ENCODE measurements at places on chromosomes 5 and 9.
A peak's percentile ranks its signal among the peaks of the same experiment; 100 is the strongest.

- no peak for ATAC-seq
These were observed 70.8 kb upstream of the EGFLAM start for GRCh38 chr5:38187532-38187931.

- ATAC-seq, result no peak
These were observed 3.2 kb downstream of the THG1L start for GRCh38 chr5:157734436-157734835.

DNA sequence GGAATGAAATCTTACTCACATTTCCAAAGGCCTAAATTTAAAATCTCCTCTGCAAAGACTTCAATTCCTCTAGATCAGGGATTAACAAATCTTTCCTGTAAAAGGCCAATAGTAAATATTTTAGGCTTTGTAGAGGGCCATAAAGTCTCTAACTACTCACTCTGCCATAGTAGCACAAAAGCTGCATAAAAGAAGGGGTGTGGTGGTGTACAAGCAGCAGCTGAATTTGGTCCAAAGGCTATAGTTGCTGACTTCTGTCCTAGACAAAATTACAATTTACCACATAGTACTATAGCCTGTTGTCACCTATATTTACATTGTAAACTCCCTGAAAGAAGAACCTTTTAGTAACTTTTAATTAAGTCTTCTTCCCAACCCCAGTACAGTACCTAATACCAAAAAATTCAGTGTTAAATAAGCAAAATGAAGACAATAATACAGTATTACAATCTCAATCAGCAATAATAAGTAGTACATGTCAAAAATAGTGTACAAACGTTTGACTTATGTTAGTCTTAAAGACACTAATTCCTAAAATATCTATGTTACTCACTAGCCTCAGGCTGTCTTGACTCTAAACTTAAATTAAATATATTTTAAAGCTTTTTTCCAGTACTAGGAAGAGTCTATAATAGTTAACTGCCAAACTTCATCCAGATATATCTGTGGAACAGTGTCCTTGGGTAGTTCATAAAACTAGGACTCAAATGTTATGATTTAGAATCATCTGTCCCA lies 6.9 kb downstream of the CETN3 start:
- no peak for ATAC-seq

GRCh38 chr5:177595026-177595585 lies 3.1 kb downstream of the TMED9 start:
- ATAC-seq, result no peak

- ATAC-seq, result no peak
These were observed 128.2 kb upstream of the IRX2 start for GRCh38 chr5:2879701-2880100.

DNA sequence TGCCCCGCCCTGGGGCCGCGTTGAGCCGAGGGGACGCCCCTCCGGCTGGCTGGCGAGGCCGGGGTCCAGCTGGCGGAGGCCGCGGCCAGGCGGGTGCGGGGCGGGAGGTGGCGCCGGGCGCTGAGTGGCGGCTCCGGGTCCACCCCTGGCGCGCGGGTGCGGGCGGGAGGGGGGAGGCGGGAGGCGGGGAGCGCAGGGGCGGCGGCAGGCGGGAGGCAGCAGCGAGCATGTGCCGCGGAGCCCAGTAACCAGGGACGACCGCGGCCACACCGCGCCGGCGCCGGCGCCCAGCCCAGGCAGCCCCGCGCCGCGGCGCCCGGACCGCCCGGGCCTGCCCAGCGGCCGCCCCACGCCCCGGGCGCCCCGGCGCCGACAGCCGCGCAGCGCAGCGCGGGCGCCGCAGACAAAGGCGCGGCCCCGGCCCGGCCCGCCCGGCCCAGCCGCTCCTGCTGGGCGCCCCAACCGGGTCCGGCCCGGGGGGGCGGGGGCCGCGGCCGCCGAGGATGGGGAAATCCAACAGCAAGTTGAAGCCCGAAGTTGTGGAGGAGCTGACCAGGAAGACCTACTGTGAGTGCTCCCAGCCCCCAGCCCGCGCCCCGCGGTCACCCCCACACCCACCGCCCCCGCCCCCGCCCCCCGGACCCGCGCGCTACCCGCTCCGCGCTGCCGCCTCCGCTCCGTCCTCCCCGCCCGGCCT lies at the start of gene NCS1:
TSS of gene NCS1 (plus strand) at position 244 of the 697 bp plus-strand sequence. CDS start at position 504, 260 bp downstream.
- peak; percentile 75 for ATAC-seq

DNA sequence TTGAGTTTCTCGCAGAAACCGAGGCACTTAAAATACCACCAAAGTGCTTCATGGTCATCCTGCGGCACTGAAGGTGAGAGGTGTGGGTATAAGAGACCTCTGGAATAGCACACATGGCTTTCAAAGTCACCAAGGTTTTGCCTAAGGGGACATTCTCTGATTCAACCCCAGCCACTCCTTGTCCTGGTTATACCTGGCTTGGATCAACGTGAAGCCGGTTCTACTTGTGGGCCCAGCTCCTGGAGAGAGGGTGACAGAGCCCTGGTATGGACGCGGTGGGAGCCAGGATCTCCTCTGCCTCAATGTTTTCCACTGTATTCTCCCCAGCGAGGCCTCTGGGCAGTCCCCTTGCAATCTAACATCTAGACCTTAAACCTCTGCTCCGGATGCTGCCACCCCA lies 132.0 kb downstream of the FSTL4 start:
- no peak for ATAC-seq

GRCh38 chr5:16546732-16547131 lies 70.1 kb downstream of the RETREG1 start:
- ATAC-seq, result no peak

DNA sequence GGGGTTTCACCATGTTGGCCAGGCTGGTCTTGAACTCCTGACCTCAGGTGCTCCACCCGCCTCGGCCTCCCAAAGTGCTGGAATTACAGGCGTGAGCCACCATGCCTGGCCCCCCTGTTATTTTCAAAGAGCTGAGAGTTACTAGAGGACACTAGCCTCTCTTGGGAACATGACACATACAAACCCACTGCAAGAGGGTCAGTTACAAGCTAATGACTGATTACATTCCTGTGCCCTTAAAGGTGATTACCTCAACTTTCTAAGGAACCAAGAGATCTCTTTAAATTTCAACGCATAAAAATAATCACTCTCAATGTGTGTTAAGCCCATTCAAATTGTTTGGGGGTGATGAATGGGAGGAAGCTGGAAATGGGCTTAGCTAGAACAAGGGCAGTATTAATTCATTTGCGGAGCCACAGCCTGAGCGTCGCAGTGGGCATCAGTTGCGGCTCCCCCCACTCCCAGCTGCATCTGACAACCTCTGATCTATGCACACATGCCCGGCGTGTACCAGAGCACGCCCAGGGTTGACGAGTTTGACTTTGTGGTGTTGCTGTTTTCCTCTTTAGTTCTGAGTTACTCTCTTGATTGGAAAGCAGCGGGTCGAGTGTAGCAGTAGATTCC lies 146.9 kb downstream of the GOLPH3 start:
- ATAC-seq, result no peak

DNA sequence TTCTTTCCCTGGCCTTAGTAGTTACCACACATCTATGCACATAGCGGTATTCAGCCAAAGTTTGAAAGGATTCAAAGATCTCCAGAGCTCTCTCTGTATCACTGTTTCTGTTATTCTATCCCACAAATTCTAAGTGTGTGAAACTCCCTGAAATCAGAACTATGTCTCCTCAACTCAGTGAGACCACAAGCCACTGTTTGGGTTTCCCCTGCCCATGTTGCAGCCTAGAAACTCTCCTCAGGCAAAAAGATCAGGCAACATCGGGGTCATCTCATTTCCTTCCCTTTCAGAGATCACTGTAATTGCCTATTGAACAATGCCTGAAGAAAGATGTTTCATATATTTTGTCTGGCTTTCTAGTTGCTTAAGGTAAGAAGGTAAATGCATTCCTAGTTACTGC lies 135.6 kb downstream of the TMC1 start:
- no peak for ATAC-seq

- no peak for ATAC-seq
These were observed 75.3 kb downstream of the PTBP3 start for GRCh38 chr9:112258106-112258505.

DNA sequence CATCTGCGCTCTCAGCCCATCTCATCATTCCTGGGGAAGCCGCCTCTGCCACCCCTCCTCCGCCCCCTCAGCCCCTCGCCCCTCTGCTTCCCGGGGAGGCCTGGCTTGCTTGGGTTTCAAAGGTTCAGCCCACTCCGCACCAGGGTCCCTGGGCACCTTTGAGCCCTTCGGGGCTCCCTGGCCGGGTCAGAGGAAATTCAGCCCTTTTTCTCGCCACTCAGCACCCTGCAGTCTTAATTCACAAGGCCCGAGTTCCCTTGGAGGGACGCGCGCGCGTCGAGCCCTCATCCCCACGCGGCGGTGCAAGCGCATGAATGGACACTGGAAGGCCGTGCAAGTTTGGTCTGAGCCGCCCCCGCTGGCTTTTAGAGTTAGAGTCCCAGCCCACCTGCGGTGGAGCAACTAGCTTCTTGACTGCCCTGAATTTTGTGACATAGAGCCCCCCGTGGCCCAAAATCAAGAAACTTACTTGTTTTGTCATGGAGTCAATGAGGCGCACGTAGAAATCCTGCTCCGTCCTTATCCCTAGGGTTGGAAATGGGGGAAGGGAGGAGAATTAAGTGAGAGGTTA lies 4.5 kb downstream of the EBF1 start:
- ATAC-seq, result no peak

GRCh38 chr9:105414947-105415661 lies 32.7 kb upstream of the FSD1L start:
- peak; percentile 63 for ATAC-seq

DNA sequence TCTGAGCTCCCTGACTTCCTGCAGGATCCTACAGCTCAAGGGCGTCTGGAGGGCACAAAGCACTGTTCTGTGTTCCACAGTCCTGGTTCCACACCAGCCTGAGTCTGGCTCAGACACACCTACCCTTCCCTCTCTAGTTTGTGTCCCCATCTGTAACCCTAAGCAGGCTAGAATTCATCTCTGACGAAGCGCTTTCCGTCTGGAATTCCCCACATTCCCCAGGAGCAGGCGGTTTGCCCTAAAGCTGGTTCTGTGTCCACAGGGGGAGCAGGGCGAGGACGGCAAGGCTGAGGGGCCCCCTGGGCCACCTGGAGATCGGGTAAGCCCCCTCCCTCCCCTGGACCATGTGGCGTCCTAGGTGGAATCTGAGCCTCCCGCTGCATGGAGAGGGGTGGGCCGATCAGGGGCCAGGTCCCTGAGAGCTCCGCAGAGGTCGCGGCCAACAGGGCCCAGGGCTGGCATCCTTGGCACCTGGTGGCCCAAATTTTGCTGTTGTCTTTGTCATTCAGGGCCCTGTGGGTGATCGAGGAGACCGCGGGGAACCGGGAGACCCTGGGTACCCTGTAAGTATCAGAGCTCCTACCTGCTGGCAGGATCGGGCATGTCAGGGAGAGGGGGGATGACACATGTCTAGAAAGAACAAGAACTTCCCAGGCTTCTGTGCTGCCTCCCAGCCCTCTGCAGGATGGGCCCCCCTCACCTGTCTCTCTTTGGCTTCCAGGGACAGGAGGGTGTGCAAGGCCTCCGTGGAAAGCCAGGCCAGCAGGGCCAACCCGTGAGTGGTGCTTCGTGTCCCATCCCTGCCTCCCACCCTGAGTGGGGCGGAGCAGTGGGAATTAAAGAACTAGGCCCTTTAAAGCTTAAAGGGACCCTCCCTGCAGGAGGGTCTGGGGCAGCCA lies 34.5 kb upstream of the ORM1 start:
- ATAC-seq, result no peak

DNA sequence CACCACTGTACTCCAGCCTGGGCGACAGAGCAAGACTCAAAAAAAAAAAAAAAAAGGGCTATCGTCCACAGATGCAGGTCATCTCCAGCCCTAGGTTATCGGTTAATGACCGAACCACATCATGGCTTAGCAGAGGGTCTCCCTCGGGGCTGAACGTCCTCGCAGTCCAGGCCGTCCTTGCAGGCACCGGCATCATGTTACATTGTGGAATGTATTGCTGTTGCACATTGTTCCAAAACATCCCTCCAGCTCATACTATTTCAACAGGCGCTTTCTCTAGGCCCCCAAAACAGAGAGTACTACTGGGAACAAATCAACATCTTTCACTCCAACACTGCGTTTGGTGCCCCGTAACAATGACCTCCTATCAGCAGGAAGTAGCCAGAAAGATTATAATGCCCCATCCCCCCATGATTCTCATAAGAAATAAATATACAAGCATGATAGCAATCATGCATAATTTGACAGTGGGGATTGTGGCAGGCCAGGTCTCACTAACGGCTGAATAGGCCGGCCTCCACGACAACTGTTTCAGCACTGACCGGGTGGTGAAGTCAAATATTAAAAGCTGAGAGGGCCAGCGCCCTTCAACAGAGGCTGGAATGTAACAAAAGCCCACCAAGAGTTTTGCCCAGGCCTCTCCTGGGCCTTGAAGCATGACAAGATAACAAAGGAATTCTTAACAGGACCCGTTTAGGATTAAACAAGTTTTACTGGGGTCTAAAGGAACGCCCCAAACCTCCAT lies 1.1 kb upstream of the LCN9 start:
- no peak for ATAC-seq

All from activated CD4-positive, CD25-positive, alpha-beta regulatory T cell treated with anti-CD3 and anti-CD28 coated beads, Interleukin-2, amount 50 U/mL, for 24 hours (primary cell).